ENCODE measurements at places on chromosomes 3 and 15.

- DNase-seq = no peak
These were observed 63.6 kb downstream of the FAM81A start for GRCh38 chr15:59501597-59501996.

GRCh38 chr3:132726341-132726823, 4.2 kb upstream of the NPHP3 start:
- DNase-seq = no peak

DNA sequence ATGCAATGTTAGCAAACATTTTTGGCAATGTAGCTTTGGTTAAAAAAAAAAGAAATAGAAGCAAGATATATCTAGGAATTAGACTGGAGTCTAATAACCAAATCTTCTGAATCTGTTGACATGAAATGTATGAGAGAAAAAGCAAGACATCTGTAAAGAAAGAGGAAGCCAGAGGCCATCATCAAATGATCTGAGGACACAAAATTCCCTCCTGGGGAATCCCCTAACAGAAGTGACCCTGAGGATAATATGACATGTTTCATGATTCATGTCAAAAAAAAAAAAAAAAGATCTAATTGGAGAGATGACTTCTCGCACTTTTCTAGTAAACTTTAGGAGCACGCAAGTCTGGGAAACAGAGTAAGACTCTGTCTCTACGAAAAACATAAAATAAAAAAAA, 70.9 kb downstream of the IMPG2 start:
- DNase-seq = no peak

DNA sequence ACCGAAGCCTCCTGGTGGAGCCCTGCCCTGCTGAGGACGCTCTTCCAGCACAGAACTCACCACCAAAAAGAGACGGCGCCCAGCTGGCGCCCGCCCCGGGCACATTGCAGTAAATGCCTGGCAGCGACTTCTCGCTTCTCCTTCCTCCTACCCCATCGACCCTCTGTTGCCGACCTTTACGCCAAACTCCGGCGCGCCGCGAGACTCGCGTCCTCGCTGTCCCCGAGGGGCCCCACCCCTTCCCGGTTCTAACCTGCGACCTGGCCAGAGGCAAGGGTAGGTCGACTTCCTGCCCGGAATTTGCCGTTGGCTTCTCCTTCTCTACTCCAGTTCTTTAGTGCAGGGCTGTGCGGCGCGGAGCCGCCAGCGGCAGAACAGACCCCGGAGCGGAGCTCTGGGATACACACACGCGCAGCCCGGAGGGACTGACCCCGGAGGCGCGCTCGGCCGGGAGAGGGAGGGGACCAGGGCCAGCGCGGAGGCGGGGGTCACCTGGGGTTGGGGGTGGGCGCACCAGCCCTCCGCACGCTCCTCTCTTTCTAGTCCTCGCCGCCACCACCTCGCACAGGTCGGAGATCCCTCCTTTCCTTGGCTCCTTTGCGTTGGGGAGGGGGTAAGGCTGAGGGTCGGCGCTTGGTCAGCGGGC, 226.6 kb upstream of the AZI2 start:
- no peak for DNase-seq

GRCh38 chr3:33419948-33420347, 20.3 kb downstream of the UBP1 start:
- no peak for DNase-seq
